Kidney epithelial cell (primary cell): ENCODE measurements at places on chromosomes 4 and X. TPM values are rescaled to one million over a fixed set of nuclear protein-coding genes. Genes with fewer than 3 reads are reported as not detected.
A peak's percentile ranks its signal among the peaks of the same experiment; 100 is the strongest.

DNA sequence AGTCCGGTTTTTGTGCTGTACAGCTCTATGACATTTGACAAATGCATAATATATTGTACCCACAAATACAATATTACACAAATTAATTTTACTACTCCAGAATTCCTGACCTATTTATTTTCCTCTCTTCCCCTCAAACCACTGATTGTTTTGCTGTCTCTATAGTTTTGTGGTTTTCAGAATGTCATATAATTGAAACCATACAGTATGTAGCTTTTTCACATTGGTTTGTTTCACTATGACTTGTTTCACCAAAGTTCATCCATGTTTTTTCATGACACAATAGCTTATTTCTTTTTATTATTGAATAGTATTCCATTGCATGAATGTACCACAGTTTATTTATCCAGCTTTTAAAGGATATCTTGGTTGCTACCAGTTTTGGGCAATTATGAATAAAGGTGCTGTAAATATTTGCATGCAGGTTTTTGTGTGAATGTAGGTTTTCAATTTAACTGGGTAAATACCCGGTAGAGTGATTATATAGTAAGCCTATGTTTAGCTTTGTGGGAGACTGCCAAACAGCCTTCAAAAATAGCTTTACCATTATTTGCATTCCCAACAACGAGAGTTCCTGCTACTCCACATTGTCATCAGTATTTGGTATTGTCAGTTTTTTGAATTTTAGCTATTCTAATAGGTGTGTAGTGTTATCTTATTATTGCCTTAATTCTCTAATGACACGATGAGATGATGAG lies 25.9 kb downstream of the RNF175 start:
- no peak for DNase-seq

DNA sequence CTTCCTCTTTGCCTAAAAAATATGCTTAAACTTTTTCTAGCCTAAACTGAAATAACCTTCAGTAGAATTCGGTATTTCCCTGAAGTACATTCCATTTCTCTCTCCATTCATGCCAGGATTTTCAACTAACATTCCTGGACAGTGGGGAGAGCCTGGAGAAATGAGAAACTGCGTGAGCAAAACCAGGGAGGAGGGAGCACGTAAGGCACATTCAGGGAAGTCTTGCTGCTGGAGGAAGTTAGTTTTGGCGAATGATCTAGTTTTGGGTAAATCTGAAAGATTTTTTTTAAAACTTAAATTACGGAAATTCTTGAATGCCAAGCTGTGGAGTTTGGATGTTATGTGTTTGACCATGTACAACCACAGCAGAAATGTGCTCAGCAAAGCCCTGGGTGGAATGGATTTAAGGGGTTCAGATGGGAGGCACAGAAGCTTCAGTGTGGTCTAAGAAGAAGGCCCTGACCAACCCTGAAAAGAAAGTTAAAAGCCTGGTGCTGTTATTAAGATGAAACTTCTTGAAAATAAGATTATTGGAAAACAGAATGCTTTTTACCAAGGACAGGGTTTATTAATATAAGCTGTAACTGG lies 347.8 kb downstream of the ANK2 start:
- DNase-seq, result no peak

- DNase-seq, result no peak
Observed at GRCh38 chr4:18138076-18138665, 116.6 kb upstream of the LCORL start.

THAP9 gene
- total RNA-seq, result 3.6 and 4.7 TPM in 2 replicates

DNA sequence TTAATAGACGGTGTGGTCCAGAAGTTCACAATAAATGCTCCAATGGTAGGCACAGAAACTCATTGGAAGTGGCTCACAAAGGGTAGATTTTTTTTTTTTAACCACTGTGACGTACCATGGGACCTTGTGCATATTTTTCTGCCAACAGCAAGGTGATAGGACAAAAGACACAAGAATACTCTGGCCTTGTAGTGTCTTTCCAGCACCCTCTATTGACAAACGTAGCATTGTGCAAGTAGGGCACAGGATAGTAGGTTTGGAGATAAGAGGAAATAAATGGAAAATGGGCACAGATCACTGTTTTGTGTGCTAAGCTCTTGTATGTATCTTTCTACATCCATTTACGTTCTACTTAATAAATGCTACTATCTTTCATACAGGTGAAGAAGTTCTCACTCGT lies 2054.9 kb downstream of the PCDH7 start:
- peak; percentile 5 for DNase-seq

CDS1 gene
- 18.8 and 18.9 TPM in 2 replicates for total RNA-seq

CFP gene
- 0.21 TPM in 1 of 2 replicates, not detected in the other for total RNA-seq

DNA sequence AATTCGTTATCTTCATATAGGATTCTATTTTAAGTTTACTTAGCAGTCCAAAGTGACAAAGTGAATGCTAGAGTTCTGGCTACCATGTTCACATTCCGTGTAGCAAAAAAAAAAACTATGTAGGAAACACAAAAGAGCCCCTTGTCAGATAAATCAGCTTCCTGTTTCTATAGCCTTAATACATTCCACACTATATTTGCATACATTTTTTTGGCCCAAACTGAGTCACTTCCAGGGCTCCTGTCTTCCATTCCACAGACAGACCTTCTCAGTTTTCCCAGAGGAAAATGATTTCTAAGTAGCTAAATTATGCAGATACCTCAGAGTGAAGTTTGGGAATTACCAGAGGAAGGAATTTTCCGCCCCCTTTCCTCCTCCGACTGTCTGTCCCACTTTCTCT lies 841.9 kb upstream of the HS3ST1 start:
- no peak for DNase-seq
